Hepatocyte (in vitro differentiated cells): ENCODE measurements at places on chromosomes 16 and 17. TPM values are rescaled to one million over a fixed set of nuclear protein-coding genes. Genes with fewer than 3 reads are reported as not detected.

DNA sequence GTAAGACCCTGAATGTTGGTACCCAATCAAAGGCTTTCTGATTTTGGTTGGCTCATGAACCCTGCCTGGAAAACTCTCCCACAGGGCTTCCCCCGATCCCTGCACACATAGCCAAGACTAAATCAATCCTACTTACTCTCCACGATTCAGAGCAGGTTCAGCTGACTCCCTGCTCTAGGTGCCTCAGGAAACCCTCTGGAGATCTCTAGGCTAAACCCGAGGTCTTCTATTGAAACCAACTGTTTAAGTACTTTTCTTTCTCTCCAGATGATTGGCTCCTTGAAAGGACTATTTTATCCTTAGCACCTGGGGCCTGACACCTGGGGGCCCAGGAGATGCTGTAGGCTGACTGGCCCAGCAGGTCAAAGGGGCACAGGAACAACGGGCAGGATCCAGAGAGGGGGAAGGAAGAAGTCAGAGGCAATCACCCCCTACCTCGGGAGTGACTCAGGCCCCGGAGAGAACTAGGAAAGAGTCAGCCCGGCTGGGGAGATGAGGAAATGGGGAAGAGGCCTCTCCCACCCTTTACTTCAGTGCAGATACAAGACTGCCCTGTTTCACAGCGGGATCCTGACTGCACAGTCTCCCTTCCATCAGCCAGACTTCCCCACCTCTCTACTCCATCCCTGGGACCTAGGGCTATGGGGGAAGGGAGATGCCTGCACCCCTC lies 2.0 kb downstream of the TBC1D10B start:
- peak overlapping the region; percentile 85 for H3K4me3 ChIP-seq
- no peaks in the 10 kb centered on the region for H3K27me3 ChIP-seq
- H3K27ac ChIP-seq: peak overlapping the region; percentile 68
- DNase-seq: peak; percentile 71
- H3K36me3 ChIP-seq: no peaks in the 10 kb centered on the region

- no peaks in the 10 kb centered on the region for H3K36me3 ChIP-seq
- DNase-seq: no peak
- no peak overlapping the region for H3K4me3 ChIP-seq
- no peak overlapping the region for H3K27ac ChIP-seq
- H3K4me1 ChIP-seq: peaks cover 18% of the 10 kb centered on the region
These were observed 34.4 kb downstream of the NFAT5 start for GRCh38 chr16:69600202-69600601.

DNA sequence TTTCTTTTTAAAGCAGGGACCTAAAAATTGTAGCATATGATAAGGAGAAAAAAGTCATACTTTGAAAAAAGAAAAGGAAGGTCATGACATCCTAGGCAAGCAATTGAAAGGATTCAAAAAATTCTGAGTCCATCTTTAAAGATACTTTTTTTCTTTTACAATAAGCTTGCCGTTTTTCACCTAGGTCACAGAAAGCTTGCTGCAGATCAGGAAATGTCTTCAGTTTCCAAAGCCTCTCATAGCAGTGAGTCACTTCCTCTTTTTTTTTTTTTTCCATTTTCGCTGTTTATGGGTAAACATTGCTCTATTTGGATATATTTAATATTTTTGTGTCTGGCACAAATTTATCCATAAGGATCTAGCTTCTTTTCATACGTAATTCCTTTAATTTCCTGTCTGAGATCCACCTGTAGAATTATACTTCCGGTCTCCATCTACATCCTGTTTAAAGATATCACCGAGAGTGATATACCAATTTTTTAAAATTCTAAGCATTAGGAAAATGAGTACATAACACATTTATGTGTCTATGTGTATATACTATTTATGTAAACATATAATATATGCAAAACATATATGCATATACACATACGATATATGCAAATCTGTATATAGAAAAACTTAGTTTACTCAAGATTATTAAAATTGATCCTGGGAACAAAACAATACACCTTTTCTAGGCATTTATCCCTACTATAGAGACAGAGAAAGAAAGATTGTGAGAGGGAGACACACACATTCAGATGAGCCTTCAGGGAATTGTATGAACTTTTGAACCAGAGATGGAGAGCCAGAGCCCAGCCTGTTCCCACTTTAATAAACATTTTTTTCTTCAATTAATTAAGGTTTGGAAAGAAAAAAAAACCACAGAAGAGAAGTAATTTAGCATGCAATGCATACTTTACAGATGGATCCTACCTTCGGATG lies 134.4 kb downstream of the SKAP1 start:
- no peak overlapping the region for H3K4me3 ChIP-seq
- H3K4me1 ChIP-seq: no peaks in the 10 kb centered on the region
- H3K36me3 ChIP-seq: no peaks in the 10 kb centered on the region

- H3K4me1 ChIP-seq: no peaks in the 10 kb centered on the region
- no peak overlapping the region for H3K4me3 ChIP-seq
- no peak overlapping the region for H3K27ac ChIP-seq
- H3K27me3 ChIP-seq: no peaks in the 10 kb centered on the region
- no peak for DNase-seq
These were observed 17.7 kb downstream of the ITGAL start for GRCh38 chr16:30490210-30490609.

GRCh38 chr17:74163836-74164235 lies 39.6 kb upstream of the RPL38 start:
- H3K36me3 ChIP-seq: no peaks in the 10 kb centered on the region
- no peak for DNase-seq
- no peaks in the 10 kb centered on the region for H3K27me3 ChIP-seq
- H3K27ac ChIP-seq: no peak overlapping the region
- H3K4me1 ChIP-seq: no peaks in the 10 kb centered on the region
- no peak overlapping the region for H3K4me3 ChIP-seq

DNA sequence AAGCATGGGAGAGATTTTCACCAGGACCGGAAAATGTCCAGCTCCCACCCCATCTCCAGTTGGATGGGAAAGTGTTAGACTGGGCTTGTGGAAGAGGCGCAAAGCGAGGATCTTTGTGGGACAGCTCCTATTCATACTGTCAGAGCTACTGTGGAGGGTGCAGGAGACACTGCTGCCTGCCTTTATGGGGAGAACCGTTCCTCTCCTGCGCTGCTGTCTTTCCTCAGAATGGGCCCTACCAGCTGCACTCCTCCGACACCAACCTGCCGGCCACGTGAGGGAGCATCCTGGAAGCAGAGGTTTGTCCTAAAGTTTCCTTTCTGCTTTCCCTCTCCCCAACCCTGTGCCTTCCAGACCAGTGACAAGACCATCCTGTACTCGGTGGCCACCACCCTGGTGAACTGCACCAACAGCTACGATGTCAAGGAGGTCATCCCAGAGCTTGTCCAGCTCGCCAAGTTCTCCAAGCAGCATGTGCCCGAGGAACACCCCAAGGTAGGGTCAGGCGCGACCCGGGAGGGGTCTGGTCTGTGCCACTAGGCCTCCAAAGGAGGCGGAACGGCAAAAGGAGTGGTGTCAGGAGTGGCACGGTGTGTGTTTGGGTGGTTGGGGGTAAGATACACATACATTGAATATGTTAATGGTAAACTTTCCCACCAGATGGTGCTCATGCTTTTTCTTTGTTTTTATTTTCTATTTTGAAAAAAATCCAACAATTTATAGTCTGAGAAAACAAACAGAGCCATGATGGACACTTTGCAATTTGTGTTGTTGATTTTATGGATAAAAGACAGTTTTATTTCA lies 23.0 kb downstream of the SLC35G3 start:
- H3K4me3 ChIP-seq: no peak overlapping the region
- no peak for DNase-seq
- H3K4me1 ChIP-seq: no peaks in the 10 kb centered on the region
- peaks cover 3% of the 10 kb centered on the region for H3K27me3 ChIP-seq
- H3K36me3 ChIP-seq: no peaks in the 10 kb centered on the region

- DNase-seq: no peak
- H3K27ac ChIP-seq: no peak overlapping the region
- no peaks in the 10 kb centered on the region for H3K4me1 ChIP-seq
- no peaks in the 10 kb centered on the region for H3K27me3 ChIP-seq
- no peaks in the 10 kb centered on the region for H3K36me3 ChIP-seq
These were observed 62.3 kb downstream of the VPS53 start for GRCh38 chr17:652314-652713.

DNA sequence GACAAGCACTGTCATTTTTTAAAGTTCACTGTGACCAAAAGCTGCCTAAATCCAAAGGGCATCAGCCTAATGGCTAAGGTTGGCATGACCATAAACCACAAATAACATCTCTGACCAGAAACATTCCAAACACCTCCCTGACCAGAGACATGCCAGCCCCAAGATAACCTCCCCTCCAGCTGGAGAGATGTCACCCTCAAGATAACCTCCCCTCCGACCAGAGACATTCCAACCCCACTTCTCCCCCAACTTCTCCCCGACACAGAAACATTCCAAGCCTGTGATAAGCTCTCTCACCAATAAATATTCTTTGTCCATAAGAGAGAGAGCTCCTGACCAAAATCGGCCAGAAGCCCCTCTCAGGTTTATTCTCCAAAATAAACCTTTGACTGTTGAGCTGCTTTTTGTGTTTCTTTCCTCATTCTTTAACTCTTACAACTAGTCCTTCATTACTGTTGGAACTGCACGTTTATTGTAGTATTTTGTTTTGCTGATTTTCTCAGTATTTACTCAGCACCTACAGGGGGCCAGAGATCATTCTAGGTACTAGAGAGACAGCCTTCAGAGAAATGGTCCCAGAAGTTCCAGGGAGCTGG lies 325.6 kb downstream of the SLC39A11 start:
- no peaks in the 10 kb centered on the region for H3K4me1 ChIP-seq
- H3K27me3 ChIP-seq: no peaks in the 10 kb centered on the region
- no peak overlapping the region for H3K4me3 ChIP-seq

- H3K27me3 ChIP-seq: no peaks in the 10 kb centered on the region
- H3K4me3 ChIP-seq: no peak overlapping the region
- DNase-seq: no peak
- peaks cover 10% of the 10 kb centered on the region for H3K4me1 ChIP-seq
- H3K27ac ChIP-seq: no peak overlapping the region
These were observed 54.8 kb upstream of the DHX40 start for GRCh38 chr17:59510611-59511010.

DNA sequence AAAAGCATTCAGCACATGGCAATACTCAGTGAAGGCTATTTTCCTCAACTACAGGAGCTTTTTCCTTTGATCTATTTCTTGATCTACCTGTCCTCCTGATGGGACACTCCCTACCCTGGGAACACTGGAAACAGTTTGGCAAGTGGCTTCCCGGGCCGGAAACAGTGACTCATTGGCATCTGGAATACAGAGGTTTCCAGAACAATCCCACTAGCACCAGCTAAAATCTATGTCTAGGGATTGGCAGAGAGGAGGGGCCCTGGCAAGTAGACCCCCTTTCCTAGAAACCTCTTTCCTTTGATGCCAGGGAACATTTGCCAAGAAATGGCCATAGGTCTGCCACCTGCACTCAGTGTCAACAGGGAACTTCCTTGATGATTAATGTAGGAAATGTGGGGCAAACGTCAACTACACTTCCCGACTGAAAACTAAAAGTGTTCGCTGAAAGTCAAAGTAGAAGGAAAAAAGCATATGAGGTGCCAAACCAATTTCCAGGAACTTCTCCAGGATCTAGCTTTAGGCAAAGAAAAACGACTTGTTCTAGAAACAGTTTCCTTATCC lies 30.4 kb upstream of the FBXW10B start:
- H3K36me3 ChIP-seq: no peaks in the 10 kb centered on the region
- H3K4me3 ChIP-seq: peak overlapping the region; percentile 24
- H3K27me3 ChIP-seq: no peaks in the 10 kb centered on the region
- DNase-seq: peak; percentile 42

DNA sequence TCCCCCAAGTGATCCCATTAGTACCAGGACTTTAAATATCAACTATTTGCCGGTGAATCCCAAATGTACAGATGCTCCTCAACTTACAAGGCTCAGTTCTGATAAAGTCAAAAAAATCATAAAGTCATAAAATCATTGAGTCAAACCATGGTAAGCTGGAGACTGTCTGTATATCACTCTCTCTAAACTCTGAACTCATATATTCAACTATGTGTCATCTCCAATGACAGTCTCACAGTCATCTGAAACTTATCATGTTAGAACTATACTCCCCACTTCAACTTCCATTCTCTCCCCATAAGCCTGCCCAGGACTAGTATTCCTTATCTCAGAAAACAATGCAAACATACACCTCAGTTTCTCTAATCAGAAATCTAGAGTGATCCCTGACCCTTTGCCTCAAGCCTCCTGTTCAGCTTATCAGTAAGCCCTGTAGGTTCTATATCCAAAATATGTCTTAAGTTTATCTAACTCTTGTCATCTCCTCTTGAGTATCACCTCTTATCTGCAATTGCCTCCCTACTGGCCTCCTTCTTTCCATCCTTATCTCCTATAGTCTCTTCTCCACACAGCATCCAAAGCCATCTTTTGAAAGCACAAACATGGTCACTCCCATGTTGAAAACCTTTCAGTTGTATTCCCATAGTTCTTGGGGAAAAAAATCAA lies 55.0 kb downstream of the SSH2 start:
- DNase-seq: no peak
- no peaks in the 10 kb centered on the region for H3K4me1 ChIP-seq
- no peak overlapping the region for H3K4me3 ChIP-seq
- no peak overlapping the region for H3K27ac ChIP-seq

DNA sequence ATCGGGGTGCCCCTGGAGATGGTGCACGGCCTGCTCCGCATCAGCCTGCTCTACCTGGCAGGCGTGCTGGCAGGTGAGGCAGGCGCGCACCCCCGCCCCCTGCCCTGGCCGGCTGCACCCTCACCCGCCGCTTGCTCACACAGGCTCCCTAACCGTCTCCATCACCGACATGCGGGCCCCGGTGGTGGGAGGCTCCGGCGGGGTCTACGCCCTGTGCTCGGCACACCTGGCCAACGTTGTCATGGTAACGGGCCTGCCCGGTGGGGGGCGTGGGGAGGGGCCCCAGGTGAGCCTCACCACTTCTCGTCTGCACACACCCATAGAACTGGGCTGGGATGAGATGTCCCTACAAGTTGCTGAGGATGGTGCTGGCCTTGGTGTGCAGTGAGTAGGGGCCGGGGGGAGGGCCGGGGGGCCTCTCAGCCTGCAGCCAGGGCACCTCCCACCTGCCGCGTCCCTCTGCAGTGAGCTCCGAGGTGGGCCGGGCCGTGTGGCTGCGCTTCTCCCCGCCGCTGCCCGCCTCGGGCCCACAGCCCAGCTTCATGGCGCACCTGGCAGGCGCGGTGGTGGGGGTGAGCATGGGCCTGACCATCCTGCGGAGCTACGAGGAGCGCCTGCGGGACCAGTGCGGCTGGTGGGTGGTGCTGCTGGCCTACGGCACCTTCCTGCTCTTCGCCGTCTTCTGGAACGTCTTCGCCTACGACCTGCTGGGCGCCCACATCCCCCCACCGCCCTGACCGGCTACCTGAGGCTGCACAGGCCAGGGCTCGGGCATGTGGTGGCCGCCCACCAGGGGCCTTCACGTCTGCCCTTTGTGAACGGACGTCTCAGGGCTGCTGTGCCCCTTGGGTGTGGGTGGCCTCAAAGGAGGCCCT lies 2.1 kb downstream of the RHBDL1 start:
- H3K36me3 ChIP-seq: no peaks in the 10 kb centered on the region
- H3K27ac ChIP-seq: no peak overlapping the region
- H3K4me3 ChIP-seq: no peak overlapping the region
- no peaks in the 10 kb centered on the region for H3K27me3 ChIP-seq
- no peak for DNase-seq

Gene ITGAL
- polyA plus RNA-seq: 0.95 and 1.1 TPM in 2 replicates

Gene FLYWCH2
- polyA plus RNA-seq: 33.1 and 40.0 TPM in 2 replicates

Gene GCGR
- 2.5 and 3.8 TPM in 2 replicates for polyA plus RNA-seq

Gene SEC14L5
- polyA plus RNA-seq: 0.69 and 1.0 TPM in 2 replicates
